AG10803 (cell line): ENCODE measurements at places on chromosomes 5 and 9.
A peak's percentile ranks its signal among the peaks of the same experiment; 100 is the strongest.

DNA sequence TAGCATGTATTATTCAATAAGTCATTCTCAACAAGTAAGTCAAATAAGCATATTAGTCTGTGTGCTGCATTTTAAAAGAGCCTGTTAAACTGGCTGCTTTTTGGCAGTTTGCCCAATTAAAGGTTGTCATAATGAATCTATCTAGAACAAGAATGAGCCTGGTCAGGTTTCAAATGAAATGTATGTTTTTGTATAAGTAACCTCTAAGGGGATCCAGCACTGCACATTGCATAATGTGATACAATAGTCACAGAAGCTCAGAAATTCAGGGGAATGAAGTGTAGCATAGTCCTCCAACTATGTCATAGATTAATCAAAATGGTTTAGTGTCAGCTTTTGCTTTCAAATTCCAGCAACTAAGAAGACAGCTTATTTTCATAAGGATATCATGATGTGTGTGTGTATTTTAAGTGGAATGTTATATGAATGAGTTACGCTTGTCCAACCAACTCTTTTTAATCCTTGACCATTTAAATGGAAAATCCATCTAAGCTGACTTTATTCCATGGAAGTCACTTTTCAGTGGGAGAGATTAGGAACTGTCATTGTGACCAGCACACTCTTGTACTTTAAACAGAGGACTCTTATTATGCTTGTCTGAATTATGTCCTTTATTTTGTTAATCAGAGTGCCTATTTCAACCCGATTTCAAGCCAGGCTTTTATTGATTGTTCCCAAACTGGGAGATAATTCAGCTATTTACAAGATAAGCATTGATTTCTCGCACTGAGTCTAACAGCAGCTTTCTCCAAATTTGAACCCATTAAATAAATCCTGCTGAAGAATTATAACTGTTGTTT is 283.9 kb upstream of the ADAMTSL1 start:
- no peak for DNase-seq

DNA sequence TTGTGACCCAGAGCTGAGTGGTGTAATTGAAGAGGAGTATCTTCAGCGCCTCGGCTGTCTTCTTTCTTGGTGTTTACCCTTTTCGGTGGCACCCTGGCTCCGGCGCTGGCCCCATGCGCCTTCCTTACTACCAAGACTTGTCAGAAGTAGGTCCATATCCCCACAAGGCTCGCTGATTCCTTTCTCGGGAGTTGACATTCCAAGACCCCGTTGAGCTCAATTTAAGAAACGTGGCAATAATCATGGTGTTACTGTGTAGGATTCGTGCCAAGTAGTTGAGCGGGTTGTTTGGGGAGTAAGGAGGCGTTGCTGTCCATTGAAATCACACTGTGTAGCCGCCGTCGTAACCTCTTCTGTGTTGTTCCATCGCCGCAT is 795 bp downstream of the NDUFAF2 start:
- peak; percentile 56 for DNase-seq

GRCh38 chr9:14471041-14471440 is 157.1 kb upstream of the NFIB start:
- DNase-seq = no peak

DNA sequence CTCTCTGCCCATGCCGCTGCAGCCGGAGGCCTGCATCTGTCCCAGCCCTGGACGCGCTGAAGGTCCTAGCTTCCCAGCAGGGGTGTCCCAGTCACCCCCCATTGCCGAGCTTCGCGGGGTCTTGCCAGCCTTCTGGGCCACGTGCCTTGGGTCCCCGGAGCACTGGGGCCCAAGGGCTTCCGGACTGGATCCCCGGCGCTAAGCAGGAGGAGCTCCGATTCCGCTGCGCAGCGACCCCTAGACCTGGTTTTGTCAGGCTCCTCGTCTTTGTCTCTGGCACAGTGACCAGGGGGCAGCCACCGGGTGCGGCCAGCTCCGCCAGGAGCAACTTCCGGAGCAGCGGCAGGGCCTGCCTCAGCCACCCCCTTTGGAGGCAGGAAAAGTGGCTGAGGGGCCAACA is 3.3 kb upstream of the IRX1 start:
- DNase-seq = no peak

GRCh38 chr5:82758881-82759280 is 318.3 kb downstream of the TMEM167A start:
- no peak for DNase-seq

- DNase-seq = no peak
These were observed 4.7 kb downstream of the MYORG start for GRCh38 chr9:34371886-34372466.

DNA sequence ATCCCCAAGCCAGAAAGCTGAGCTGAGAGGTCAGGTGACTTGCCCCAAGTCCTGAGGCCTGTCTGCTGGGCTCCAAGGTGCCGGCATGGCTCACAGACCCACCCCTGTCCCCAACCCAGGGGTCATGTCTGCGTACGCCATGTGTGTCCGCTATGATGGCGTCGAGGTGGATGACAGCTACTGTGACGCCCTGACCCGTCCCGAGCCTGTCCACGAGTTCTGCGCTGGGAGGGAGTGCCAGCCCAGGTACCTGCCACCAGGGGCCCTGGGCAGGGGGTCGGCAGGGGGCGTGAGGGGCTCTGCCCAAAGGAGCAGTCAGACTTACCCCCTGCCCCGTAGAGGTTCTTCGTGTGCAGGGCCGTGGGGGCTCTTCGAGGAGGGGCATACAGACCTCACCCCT is 32.3 kb downstream of the ADAMTSL2 start:
- no peak for DNase-seq

GRCh38 chr5:126594748-126595485 is at the start of gene ALDH7A1:
TSS of gene ALDH7A1 (minus strand) at chr5:126595219. CDS start at chr5:126595198, 21 bp downstream.
- DNase-seq = peak; percentile 91

GRCh38 chr9:16615451-16615850 is 255.0 kb downstream of the BNC2 start:
- no peak for DNase-seq

GRCh38 chr5:66239034-66239433 is 94.9 kb downstream of the SREK1 start:
- DNase-seq = no peak

DNA sequence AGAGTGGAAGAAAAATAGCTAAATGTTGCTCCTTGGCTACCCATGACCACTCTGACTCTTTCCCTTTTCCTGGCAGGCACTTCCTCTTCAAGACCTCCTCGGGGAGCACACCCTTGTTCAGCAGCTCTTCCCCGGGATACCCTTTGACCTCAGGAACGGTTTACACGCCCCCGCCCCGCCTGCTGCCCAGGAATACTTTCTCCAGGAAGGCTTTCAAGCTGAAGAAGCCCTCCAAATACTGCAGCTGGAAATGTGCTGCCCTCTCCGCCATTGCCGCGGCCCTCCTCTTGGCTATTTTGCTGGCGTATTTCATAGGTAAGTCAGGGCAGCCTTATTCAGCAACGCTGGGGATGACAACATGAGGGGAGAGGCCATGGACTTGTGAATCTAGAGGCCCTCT is 298.6 kb upstream of the WWC1 start:
- DNase-seq = no peak

- DNase-seq = no peak
These were observed 650.3 kb upstream of the CDH10 start for GRCh38 chr5:25295067-25295466.

GRCh38 chr5:16461026-16461425 is 4.6 kb downstream of the ZNF622 start:
- peak; percentile 78 for DNase-seq

DNA sequence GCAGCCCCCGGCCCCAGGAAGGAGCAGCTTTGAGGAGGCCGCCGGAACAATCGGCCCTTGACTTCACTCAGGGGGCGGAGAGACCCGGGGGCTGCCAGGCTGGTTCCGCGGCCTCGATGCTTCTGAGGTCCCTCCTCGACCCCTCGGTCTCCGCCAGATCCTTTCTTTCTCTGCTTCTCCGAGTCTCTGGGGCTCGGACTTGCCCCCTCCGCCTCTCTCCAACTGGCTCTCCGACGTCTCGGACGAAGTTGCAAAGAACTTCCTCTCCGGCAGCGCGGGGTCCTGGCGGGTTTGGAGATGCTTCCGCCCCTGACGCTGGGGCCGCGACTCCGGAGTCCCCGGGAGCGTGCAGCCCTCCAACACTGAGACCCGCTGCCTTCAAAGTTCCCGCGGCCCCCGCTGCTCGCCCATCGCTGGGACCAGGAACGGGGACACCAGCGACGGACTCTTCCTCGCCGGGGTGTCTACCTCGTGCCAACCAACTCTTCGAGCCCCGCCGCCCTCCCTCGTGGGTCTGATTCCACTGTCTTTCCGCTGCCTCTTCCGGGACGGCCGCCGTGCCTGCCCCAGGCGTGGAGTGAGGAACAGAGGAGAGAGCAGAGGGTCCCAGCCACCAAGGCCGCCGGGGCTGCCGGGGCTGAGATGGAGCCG is 7.0 kb downstream of the PAX5 start:
- no peak for DNase-seq

- no peak for DNase-seq
These were observed 6.4 kb upstream of the TOR4A start for GRCh38 chr9:137270929-137271695.

GRCh38 chr5:171701100-171701541 is 84.5 kb upstream of the SMIM23 start:
- DNase-seq = no peak

DNA sequence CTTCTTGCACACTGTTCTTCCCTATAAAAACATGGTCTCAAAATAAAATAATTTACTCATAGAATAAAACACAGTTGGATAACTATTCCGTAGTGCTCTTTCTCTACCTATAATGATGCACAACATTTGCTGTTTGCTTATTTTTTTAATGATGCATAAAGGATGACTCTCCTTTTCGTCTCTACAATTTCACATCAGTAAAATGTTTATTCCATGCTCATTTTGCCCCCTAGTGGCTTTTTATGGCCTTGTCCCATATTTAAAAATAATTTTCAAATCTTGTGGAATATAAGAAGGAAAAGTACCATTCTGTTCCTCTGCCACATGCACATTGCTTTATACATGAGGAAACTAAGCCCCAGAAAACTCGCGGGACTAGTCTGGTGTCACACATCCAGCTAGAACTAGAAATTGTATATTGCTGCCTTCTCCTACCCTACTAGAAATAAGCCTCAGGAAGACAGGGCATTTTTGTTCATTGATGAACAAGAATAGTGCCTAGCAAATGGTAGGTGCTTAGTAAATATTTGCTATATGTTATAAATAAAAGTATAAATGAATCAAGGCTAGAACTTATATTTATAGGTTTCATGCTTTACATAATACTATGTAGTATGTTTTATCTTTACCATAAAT is 12.7 kb downstream of the KCTD16 start:
- peak; percentile 55 for DNase-seq

DNA sequence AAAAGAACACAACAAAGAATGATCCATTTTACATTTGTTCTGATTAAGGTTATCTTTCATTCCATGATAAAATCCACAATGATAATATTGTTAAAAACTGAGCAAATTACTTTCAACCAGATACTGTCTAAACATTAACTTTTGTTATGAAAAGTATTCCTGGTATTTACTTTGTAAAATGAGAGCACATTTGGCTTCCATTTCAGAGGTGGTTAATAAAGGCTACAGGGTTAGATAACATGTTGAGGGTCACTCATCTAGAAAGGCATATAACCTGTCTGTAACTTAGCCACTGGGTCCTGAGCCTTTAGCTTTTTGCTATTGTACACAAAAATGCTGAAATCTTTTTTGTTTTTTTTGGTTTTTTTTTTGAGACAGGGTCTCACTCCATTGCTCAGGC is 99.3 kb downstream of the ANXA2R start:
- no peak for DNase-seq

- DNase-seq = no peak
These were observed 180.6 kb downstream of the CACNA1B start for GRCh38 chr9:138058181-138058580.

DNA sequence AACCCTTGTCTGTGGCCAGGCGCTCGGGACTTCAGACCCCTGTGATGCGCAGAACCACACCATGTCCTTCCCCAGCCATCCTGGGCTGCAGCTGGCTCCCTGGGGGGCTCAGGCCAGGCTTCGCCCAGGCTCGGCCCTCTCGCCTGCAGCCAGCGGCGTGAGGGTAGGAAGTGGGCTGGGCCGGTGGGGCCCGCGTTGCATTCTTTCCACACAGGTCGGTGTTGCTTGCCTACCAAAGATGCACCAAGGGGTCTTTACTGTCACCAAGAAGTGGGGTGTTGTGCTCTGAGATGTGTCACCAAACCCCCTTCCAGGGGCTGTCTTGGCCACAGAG is 48.3 kb upstream of the RNF130 start:
- no peak for DNase-seq

GRCh38 chr9:133589454-133590227 is 19.5 kb downstream of the FAM163B start:
- DNase-seq = no peak
